ENCODE measurements at places on chromosomes 5 and 9.

DNA sequence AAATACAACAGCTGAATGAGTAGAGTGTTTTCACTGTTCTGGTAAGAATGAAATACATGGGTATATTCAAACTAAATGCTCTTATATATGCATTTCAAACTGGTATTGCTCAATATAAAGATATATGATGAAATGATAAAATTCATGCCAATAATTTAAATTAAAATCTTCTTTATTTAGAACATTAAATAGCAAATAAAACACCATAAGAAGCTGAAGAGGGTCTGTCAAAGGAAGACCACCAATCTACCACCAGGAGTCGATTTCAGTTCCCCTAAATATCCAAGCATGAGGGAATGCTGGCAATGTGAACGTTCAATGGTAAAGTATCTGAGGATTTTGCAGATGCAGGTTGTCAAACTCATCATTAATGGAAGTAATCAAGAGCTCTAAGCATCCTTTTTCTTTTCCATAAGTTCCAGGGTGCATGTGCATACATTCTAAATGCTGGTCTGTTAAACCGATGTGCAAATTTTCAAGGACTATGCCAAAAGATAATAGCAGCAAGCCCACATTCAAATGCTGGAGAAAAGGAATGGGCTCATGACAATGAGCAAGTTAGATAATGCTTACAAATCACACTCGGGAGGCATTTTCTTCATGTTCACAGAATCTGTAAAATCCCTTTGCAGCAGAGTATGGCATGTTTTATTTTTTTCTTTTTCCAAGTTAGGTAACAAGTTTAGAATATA lies 118.8 kb upstream of the MTAP start:
- no peak for DNase-seq

- DNase-seq = no peak
These were observed 147.1 kb downstream of the ZNF608 start for GRCh38 chr5:124599028-124599973.

DNA sequence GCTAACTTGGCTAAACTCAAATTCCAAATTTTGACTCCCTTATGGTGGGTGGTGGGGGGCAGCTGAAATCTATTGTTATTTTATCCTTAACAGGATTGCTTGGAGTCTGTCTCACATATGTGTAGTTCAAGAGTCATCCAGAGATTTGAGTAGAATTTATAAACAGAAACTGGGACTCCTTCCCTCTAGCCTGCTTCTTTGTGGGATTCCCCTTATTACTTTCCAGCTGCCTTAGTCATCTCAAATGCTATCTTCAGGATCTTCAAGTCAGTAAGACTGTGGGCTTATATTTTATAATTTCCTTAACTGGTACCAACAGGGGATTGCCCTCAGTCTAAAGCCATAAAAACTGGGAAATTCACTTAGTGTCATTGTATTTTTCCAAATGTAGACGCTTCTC lies 55.5 kb downstream of the NNT start:
- DNase-seq = no peak

DNA sequence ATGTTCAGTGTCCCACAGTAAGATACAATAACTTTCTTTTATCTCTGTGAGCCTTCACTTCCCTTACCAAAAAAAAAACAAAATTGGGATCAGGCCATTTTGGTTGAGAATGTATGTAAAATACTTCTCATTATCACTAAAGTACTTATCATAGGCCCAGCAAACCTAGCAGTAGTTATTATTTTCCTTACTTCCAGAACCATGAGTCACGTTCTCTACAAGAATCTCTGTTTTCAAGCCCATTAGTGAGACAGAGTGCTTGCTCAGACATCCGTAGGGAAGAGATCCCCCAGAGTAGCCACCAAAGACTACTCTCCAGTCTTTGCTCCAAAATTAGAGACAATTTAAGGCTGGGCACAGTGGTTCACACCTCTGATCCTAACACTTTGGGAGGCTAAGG lies 103.9 kb upstream of the NR5A1 start:
- no peak for DNase-seq

DNA sequence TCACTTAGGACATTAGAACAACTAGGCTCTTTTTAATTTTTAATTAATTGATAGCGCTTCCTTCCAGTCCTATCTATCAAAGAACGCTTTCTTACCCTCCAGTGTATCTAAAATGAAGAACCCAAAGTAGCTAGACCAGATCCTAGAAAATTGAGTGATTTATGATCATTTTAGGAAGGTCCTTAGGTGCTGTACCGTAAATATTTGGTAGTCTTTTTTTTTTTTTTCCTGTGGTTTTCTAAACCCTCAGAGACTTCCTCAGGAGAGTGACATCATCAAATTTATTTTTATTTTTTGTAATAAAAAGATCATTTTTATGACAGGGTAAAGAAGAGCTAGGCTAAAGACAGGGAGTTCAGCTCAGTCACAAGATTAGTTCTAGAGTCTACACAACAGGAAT lies 197.4 kb downstream of the WDR70 start:
- DNase-seq = no peak

- no peak for DNase-seq
These were observed 50.7 kb upstream of the TRAF1 start for GRCh38 chr9:120977321-120977720.

DNA sequence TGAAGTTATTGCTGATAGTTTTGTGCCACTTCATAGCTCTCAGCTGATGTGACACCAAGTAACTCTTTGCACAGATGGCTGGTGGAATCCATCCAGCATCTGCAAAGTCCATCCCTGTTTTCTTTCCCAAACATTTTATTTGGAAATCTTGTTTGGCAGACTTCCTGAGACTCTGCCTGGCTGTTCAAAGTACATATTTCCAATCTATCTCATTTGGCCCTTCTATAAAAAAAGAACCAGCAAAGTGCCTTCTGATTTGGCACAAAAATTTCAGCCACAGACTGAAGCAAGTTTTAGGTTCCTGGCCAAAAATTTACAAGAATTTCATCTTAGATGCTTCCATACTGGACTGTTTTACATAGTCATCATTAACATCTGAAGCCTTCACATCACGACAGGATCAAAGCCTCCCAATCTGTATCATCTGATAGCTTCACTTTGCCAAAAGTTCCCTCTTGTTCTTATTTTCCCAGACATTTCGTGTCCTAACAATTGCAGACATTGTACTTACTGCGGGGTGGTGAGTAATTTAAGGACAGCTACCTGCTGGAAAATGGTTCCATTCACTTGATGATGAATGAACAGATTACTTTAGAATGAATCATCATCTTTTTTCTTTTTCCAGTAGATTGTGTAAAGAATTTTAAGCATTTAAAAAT lies 377.3 kb downstream of the KIAA0825 start:
- no peak for DNase-seq

Data from stimulated activated CD8-positive, alpha-beta memory T cell treated with anti-CD3 and anti-CD28 coated beads, Interleukin-4, amount 100 ng/mL, for 1 hour (primary cell).